ENCODE measurements at places on chromosomes 5 and 9.

DNA sequence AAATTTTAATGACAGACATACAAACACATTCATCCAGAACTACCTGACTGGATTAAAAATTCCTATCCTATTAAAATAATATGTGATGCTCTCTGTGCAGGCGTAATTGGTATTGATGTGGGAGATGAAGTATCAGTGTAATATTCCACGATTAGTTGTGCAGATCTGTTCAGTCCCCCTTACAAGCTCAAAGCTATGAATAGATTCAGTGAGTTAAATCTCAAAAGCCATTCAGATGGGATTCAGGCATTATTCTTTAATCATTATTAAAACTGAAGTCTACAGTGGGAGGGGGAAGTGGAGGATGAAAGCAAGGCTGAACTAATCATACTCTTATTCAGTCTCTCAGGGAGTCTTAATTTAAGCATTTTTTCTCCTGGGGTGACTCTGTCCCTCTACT lies 855.8 kb downstream of the EFNA5 start:
- DNase-seq, result no peak

DNA sequence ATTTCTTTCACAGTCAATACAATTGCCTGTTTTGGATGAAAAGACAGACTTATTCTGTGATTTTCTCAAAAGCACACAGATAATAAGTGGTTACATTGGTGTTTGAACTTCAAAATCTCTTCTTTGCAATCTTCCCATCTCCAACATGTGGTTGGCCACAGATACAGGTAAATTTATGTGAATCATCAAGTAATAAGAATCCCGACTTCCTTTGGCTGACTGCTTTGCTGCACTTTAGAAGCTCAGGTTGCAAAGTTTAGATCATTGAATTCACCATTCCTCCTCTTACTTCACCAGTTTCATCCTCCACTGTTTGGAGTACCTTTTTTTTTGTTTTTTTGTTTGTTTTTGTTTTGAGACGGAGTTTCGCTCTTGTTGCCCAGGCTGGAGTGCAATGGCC lies 56.5 kb upstream of the ADRB2 start:
- no peak for DNase-seq

DNA sequence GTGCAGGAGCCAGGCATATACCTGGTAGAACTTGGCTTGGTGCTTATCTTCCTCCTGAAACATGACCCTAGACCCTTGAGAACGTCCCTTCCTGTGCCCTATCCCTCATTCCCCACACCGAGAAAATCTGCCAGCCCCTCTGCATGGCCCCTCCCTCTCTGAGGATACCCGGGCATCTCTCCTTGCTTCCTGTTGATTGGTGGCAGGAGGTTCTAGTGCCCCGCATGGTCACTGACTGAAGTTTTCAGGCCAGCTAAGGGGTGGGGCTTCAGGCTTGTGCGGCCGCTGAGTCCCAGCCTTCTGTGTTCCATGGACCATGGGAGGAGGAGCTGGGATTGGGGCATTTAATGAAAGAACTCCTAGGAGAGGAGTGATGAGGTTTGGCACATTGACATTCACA lies 22.8 kb downstream of the IGIP start:
- DNase-seq, result no peak

- no peak for DNase-seq
Observed at GRCh38 chr5:97163360-97163764, 19.7 kb downstream of the RIOK2 start.

DNA sequence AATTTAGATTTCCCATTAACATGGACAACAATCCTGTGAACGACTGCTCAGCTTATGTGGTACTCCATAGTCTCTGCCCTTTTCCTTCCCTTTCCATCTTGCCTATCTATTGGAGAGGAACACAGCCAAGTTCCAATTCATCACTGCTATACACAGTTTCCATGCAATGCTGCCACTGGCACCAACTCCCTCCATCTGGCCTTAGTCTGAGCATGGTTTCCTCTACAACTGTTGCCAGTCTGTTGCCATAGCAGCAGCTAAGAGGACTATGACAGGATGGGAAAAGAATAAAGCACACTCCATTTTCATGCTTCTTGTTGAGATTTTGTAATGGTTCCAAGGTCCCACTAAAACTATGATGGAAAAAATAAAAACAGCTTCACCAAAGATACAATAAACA lies 189.0 kb downstream of the HCN1 start:
- no peak for DNase-seq

DNA sequence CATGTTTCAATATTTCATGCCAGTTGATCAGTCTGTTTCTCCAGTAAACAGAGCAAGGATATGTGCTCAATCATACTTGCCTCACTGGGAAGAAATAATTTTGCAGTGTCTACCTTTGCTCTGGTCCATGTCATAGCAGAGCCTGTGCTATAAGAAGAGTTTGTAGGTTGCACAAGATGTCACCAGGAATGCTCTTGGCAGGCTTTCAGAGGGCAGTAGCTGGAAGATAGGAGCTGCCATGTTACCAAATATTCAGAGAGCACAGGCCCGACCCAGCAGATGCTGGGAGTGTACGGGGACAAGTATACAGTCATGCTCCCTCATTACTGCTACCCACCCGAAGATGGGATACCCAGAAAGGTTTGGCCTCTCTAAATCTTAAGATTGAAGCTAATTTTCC lies 102.7 kb downstream of the UGCG start:
- no peak for DNase-seq

DNA sequence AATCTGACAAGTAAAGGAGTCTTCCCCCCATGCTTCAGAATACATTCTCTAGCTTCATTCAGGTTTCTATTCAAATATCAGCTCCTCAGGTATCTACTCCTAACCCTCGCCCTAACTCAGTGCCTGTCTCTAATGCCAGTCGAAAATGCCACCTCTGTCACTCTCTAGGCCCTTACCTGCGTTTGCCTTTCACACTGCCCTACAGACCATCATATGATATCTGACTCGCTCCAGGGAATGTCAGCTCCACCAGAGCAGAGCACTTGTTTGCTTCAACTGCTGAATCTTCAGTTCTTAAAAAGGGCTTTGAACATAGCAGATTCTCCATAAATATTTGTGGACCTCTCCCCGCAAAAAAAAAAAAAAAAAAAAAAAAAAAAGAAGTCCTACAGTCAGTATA lies 46.7 kb downstream of the ADRB2 start:
- DNase-seq, result no peak

DNA sequence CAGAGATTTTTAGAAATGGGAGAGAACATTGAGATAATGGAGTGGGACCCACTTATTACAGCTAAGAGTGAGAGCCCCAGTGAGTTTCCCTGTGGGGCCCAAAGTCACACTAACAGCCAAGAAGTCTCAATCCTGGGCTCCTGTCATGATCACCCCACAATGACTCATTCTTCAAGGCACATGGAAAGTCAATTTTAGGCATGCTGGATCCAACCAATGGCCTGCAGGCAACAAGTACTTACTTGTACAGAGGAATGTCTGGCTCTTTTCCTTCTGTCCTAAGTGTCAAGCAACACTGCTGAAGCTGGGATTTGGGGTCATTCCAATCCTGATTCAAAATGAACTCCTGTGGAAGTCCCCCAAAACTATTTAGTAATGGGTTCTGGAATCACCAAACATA lies 123.1 kb downstream of the DROSHA start:
- no peak for DNase-seq

DNA sequence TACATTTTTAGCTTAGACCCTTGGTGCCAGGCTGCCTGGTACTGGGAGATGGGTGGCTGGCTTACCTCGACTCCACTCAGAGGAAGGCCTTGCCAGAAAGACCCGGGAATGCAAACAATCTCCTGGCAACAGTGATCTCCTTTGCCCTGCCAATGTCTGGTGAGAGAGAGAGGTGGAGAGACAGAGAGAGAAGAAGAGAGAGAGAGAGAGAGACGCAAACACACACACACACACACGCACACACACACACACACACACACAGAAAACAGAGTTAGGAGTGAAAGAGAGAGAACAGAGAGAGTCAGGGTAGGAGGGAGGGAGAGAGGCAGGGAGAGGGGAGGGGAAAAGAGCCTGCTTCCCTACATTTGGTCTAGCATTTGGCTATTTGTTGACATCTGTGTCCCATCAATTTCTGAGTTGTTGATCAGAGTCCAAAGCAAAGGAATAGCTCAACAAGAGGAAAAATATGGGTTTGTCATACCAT lies 181.6 kb upstream of the MAP1B start:
- no peak for DNase-seq

GRCh38 chr9:77099388-77099787 lies 77.9 kb upstream of the VPS13A start:
- DNase-seq, result no peak

GRCh38 chr9:17630531-17630949 lies 51.7 kb downstream of the SH3GL2 start:
- no peak for DNase-seq

GRCh38 chr5:1831677-1832313 lies 30.6 kb downstream of the NDUFS6 start:
- no peak for DNase-seq

- DNase-seq, result peak; percentile 24
Observed at GRCh38 chr9:96856363-96857286, 2.3 kb upstream of the ZNF782 start.

- DNase-seq, result no peak
Observed at GRCh38 chr9:110320651-110321445, 16.8 kb downstream of the TXNDC8 start.

DNA sequence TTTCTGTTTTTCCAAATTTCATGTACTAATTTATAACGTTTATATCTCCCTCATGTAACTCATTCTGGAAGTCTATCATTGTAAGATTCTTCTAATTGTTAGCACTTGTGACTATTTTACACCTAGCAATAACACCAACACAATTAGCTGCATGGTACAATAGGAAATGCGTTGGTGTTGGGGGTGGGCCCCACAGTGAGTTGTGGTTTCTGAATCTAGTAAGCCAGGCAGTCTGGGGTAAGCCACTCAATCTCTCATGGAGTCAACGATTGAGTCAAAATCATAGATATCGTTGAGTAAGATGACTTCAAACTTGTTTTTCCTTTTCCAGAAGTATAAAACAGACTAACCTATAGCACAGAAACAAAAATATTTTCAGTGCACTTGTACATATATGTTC lies 30.0 kb downstream of the IRX1 start:
- DNase-seq, result no peak

GRCh38 chr5:145244251-145244650 lies 590.9 kb downstream of the PRELID2 start:
- DNase-seq, result no peak

DNA sequence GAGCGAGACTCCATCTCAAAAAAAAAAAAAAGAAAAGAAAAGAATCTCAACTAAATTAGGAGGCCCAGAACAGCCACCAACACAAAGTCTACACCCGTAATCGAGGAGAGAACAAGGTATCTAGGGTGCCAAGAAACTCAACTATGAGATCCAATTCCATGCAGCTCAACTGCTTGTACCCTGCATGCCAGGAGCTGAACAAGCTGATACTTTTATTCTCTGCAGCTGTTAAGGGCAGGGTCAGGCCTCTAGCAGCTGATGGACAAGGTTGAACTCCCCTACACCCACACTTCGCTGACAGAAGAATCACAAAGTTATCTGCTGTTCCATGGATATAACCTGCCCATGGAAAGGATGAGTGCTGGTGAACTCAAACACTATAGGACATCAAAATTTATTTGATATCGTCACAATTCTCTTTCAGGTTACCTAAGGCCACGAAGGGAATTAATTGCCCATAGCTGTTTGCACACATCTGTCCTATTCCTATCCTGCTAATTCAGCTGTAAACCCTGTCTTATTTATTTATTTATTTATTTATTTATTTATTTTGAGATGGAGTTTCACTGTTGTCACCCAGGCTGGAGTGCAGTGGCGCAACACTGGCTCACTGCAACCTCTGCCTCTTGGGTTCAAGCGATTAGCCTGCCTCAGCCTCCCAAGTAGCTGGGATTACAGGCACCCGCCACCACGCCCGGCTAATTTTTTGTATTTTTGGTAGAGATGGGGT lies 20.7 kb downstream of the UBAP2 start:
- DNase-seq, result no peak

GRCh38 chr9:13322828-13323550 lies 43.5 kb upstream of the MPDZ start:
- no peak for DNase-seq

- DNase-seq, result no peak
Observed at GRCh38 chr9:127960410-127961154, 20.2 kb downstream of the EEIG1 start.
